ENCODE measurements at places on chromosomes 5 and 9.

GRCh38 chr5:74499256-74500050 is 141.1 kb downstream of the ENC1 start:
- no peak for DNase-seq

- no peak for DNase-seq
Observed at GRCh38 chr5:622359-622758, 10.2 kb downstream of the CEP72 start.

DNA sequence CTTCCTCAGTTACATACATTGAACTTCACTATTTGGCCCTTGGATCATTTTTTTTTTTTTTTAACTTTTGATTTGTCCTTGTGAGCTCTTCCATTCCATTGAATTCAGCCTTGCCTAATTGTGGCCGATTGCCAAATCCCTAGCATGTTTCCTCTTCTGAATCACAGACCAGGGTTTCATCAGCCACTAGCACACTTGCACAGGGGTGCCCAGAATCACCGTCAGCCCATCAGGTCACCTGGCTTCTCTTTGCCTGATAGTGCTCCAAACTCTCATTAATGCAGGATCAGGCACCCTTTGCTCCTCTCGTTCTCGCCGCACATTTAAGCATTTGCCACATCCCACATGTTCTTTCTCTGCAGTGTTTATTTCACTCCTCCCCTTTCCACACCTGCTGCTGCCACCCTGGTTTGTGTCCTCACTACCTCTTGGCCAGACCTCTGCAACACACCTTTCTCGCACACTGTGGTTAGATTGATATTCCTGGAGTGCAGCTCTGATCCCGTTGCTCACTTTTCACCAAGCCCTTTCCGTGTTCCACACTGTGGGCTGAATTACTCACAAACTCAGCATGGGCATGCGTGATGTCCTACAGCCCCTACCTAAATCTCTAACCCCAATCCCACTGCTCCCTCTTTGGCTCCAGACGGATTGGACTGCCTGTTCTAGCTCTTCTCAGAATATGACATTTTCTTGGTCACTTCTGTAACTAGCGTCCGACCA is 9.8 kb downstream of the PIK3R1 start:
- DNase-seq, result no peak

- DNase-seq, result no peak
Observed at GRCh38 chr9:105757496-105758251, 63.3 kb downstream of the TMEM38B start.

- DNase-seq, result no peak
Observed at GRCh38 chr9:75707191-75707590, 183.3 kb upstream of the PCSK5 start.

DNA sequence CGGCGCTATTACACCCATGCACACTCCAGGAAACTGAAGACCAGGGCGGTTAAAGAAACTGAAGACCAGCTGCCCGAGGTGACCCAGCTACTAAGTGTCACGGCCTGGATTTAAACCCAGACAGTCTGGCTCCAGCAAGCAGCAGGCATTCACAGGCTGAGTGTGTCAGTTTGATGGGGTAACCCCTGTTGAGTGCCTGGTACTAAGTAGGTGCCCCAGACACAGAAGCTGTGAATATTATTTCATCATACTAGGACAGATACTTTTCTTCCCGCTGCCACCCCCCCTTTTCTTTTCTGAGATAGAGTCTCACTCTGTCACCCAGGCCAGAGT is 7.3 kb downstream of the ENG start:
- DNase-seq, result no peak

DNA sequence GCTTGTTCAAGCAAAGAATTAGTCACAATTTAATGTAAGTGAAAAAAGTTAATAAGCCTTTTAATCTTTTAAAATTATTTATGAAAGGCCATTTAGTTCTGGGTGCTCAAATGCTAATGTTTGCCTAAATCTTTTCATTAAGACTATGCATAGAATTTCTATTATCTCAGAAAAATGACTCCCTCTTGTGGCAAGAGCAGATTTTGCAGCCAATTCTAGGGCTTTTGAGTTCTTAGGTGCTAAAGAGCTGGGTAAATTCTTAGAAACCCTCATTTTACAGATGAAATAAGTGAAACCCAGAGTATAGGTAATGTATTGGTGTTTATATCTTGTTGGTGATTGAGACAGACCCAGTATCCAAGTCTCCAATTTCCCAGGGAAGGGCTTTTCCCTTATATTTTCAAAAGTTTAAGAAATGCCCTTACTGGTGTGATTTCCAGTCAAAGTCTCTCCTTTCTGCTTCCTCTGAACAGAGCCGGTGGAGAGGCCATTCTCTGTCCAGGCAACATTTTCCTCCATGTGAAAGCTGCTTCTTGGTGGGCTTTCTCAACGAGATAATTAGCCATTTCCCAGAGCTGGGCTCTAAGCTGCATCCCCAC is 24.1 kb upstream of the PCSK5 start:
- DNase-seq, result peak; percentile 15

- DNase-seq, result no peak
Observed at GRCh38 chr5:8012131-8012977, 143.4 kb downstream of the MTRR start.

DNA sequence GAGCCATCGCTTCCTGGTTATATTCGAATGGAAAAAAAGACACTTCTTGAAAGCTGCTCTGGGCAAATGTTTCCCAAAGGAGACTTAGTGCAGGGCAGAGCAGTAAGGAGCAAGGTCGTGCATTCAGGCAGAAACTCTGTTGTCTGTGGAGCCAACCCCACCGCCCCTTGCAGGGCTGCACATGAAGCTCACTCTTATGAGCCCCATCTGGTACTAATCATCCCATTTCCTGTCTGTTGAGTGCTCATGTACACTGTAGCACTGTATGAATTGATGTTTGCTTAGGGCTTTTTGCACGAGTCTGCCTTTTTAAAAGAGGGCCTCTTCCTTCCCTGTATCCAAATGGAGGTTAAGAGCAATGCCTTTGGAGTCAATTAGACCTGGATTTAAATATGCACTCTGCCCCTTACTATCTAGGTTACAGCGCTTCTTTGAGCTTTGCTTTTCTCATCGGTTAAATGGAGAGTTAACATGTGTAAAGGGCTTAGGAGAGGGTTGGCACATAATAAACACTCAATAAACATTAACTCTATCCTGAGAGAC is 25.4 kb downstream of the HMHB1 start:
- DNase-seq, result no peak

- DNase-seq, result no peak
Observed at GRCh38 chr5:155027993-155028629, 14.6 kb downstream of the KIF4B start.

- no peak for DNase-seq
Observed at GRCh38 chr9:23842565-23843129, 16.6 kb upstream of the ELAVL2 start.

- DNase-seq, result no peak
Observed at GRCh38 chr5:65808818-65809217, 86.8 kb downstream of the NLN start.

GRCh38 chr5:124724357-124725039 is 21.9 kb downstream of the ZNF608 start:
- no peak for DNase-seq

DNA sequence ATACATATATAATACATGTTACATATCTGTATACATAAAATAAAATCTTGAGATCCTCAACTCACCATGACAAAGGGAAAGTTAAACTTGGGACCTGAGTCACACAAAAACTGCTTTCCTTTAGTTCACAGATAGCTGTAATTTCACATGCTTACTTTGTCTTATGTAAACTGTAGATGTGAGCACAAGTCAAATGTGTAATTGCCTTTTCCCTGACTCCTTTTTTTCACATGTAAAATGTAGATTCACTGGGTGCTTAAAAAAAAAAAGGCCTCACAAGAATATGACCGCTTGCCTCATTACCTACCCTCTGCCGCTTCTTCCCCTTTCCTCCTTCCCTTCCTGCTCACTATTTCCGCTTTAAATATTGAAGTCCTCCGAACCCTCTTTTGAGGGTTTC is 21.9 kb upstream of the FAM169A start:
- DNase-seq, result no peak

DNA sequence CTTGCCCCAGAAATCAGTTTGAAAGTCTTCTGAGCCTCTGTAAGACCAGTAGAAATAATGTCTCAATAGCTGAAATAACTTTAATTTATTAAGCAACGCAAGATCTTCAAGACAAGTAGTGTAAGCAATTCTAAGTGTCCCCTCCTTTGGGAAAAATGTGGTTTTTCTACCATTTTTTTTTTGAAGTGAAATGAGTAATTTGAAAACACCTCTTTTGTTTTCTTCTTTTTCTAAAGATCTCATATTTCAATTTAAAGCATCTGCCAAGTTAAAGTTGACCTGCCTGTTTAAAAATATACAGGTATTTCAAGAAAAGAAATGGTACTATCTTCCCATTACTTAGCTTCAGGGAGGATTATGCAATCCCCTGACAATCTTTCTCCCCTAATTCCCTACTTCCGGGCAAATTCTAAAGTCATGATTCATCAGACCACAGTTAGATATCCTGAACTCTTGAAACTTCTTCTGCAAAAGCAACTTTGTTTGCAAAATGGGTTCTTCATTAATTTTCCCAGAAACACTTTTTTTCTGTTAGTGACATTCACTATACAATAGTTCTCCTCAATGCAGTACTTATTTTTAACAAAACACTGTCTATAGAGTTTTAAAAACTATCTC is 7.8 kb upstream of the ANXA1 start:
- no peak for DNase-seq

GRCh38 chr9:131482343-131483006 is 20.2 kb upstream of the POMT1 start:
- no peak for DNase-seq

DNA sequence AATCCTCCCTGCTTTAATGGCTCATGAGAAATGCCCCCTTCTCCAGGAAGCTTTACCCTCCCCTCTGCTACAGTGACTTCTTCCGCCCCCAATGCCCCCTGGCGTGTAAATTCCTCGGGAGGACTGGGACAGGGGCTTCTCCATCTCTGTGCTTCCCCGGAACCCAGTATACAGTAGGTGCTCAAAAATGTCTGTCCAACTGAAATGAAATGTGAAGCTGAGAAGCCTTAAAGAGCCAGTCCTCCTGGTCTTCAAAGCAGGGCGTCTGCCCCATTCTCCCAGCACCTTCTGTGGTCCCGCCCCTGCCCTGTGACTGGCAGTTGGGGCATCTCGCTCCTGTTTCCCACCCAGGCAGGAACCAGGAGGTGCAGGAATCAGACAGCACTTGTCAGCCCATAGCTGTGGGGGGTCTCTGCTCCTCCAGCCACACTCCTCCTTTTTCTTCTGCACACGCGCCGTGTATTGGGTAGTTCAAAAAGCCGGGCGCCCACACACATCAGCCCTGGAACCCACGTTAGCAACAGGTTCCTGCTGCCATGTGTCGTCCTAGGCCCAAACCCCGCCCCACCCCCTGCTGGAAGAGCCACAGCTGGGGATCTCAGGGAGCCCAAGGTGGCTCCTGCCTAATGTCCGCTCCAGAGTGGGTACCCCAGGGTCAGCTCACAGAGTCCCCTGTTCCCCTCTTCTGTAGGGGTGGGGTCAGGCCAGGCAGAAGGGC is 16.0 kb downstream of the FIBCD1 start:
- DNase-seq, result no peak

GRCh38 chr9:126146254-126147145 is 180.1 kb upstream of the MVB12B start:
- DNase-seq, result no peak

- DNase-seq, result no peak
Observed at GRCh38 chr5:163506726-163507125, 1.3 kb downstream of the MAT2B start.

All from T-helper 1 cell (primary cell).